Forelimb muscle (tissue), 1 donor: ENCODE measurements at places on chromosomes 5 and 9.

DNA sequence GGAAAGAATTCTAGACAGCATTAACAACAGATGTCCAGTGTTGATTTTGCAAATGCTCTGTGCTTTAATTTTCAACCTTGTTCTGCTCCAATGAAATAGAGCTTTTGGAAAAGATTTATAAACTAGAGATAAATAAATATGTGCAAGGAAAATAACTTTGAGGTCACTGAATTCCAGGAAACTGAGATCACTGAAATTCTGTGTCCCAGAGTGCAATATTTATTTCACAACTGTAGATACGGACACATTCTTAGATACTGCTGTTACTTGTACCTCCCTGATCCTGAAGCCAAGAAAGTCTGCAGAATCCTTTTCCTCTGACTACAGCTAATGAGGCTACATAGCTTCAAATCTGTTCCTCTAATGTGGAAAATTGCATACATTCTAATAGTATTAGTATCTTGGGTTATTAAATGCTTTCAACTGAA, 222.9 kb downstream of the DOCK8 start:
- peak; percentile 72 for DNase-seq

DNA sequence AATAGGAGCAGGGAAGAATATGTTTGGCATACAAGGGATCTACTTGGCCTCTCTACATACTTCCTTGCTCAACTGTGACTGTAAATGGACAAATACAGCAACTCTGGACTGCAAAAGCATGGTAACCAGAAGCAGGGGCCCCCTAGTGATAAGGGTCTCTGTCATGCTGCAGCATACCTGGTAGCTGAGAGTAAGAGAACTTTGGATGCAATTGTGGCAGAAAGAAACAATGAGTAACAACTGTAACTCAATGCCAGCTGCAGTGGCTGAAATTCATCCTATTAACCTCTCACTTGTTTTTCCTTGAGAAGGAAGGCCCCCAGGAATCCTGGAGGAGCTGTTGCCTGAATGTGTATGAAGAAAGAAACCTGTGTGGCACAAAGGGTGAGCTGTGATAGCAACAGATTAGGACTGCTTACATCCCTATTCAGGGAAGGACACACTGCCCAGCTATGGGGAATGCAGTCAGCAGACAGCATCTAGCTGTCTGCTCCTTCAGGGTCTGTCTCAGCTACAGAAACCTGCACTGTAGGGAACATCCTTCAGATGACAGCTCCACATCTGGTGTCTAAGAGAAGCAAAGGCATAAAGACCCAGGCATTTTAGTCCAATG, 468.1 kb upstream of the ACTBL2 start:
- DNase-seq, result no peak

DNA sequence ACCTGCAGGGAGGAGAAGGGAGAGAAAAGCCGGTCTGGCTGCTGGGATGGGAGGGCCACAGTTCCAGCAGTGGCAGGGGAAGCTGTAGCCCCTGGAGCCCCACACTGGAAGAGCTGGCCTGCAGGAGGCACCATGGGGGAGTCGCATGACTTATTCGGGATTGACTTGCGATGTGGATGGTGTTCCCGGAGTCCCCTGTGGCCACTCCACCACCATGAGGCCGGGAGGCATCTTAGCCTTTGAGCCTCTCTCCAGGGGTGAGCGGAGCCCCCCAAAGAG, 92.0 kb downstream of the KCNT1 start:
- no peak for DNase-seq

- DNase-seq, result no peak
These were observed 18.6 kb upstream of the ADRB2 start for GRCh38 chr5:148807851-148808250.

DNA sequence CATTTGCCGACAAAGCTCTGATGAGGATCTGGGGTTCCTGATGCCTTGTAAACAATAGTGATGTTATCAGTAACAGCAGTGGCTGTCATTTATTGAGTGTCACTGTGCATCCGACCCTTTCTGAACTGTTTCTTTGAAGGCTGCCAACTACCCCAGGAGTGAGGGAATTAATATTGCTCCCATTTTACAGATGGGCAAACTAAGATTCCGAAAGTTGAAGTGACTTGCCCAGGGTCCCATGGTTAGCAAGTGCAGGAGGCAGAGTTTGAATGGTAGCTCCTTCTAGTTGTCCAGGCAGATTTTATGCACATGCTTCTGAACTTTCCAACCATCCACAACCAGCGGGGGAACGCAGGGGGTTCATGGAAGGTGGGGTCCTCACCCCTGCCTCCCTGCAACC, 81.9 kb downstream of the COL27A1 start:
- DNase-seq, result no peak

DNA sequence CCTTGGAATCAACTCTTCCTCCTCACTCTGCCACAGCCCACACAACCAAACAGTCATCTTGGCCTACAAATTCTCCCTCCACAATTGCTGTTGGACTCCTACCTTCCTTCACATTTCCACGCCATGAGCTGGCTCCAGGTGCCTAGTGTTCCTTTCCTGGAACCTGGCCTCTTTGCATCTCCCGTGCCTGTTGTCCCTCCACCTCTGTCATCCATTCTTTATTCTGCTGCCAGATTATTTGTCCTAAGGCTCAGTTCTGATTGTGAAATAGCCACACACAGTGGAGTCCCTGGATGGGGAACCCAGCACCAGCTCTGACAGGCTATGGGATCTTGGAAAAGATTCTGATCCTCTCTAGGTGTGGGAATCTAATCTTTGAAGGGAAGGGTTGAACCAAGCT, 109.1 kb upstream of the ANKH start:
- DNase-seq, result no peak
